ENCODE measurements at places on chromosomes 1 and 21.

- DNase-seq, result no peak
Observed at GRCh38 chr1:149843431-149844041, 55.8 kb upstream of the BOLA1 start.

DNA sequence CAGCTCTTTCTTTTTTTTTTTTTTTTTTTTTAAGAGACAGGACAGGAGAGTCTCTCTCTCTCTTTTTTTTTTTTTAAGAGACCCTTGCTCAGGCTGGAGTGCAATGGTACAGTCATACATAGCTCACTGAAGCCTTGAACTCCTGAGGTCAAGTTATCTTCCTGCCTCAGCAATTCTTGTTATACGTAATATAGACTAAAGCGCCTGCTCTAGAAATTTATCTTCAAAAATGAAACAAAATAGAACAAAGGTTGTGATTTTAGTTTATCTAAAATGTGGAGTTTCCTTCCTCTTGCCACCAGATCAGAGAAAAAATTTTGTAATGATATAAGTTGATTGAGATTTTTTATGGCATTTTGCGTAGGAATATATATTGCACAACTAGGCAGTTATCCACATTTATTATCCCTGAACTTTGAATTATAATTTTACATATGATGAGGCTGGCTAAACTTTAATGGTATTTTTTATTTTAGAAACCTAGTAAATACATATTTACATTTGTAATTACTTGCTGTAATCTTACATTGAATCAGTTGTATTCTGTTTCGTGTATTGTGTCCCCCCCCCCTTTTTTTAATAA, 44.2 kb downstream of the MTF2 start:
- DNase-seq, result no peak

DNA sequence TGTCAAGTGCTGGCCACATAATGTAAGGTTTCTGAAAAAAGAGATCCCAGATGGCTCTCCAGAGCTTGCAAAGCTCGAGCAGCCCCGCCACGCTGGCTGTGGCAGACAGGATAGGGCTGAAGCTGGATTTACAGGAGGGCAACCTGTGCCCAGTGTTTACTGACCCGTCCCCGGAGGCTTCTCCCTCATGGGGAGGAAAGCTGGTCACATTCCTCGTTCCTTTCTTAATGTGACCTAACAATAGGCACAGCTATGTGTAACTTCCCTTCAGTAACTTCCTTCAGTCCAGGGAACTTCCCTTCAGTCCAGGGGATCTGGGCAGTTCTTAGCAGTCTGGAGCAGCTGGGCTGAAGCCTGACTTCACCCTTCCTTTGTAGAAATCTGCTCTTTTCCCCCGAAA, 7.7 kb downstream of the SLFNL1 start:
- DNase-seq, result no peak

GRCh38 chr1:167950569-167950968, 13.7 kb upstream of the MPC2 start:
- DNase-seq, result no peak

DNA sequence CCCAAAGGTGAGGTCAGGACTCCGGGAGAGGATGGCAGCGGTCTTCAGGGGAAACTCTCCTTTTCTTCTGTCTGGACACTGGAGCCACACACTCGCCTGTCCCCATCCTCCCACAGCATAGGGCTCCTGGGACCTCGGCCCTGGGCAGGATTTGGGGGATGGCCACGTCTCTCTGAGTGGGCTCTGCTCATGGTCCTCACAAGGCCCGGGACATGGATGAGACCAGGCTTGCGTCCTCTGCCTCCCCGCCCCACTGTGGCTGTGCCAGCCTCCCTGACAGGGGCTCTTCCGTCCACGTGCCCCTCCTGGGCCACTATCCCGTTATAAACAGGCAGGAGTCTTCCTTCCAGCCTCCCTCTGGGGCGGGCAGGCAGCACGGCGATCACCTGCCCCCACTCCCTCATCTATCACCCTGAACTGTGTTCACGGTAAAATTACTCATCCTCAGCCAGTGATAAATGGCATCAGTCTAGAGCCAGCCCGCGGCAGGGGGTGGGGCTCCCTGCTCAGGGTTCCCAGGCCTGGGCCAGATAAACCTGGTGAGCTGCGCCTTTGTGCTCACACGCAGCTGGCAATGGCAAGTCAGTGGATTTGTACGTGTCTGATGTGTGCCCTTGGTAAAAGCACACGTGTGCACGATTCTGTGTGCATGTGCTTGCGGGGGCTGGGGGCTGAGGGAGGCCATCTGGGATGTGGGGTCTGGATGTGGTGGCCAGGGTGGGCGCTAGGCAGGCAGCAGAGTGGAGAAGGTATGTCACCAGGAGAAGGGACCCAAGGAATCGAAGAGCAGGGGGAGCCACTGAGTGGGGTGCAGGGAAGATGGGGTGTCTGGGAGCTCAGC, 12.6 kb upstream of the SAMD11 start:
- peak; percentile 14 for DNase-seq

- peak; percentile 54 for DNase-seq
Observed at GRCh38 chr1:52636721-52637695, 4.0 kb downstream of the SHISAL2A start.

- no peak for DNase-seq
Observed at GRCh38 chr21:29074007-29074376, 544 bp upstream of the CCT8 start.

DNA sequence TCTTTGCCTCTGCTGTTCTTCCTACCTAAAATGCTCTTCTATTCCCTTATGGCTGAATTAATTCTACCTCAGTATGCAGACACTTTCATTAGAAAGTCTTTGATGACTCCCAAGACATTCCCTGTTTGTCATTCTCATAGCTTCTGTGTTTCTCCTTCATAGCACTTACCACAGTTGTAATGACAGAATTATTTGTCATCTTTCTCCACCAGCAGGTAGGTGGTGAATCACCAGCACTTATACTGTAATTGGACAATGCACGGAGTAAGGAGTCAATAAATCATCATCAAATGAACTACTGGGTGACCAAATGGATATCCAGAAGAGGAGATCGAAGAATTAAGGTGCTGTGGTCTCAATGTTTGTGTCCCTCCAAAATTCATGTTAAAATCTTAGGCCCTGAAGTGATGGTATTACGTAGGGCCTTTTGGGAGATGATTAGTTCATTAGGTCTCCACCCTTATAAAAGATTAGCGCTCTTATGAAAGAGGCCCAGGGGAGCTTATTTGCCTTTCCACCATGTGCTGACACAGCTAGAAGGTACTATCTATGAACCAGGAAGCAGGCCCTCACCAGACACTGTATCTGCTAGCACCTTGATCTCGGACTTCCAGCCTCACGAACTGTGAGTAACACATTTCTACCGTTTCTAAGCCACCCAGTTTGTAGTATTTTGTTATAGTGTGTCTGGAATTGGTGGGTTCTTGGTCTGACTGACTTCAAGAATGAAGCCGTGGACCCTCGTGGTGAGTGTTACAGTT, 2.4 kb upstream of the CCT8 start:
- no peak for DNase-seq

DNA sequence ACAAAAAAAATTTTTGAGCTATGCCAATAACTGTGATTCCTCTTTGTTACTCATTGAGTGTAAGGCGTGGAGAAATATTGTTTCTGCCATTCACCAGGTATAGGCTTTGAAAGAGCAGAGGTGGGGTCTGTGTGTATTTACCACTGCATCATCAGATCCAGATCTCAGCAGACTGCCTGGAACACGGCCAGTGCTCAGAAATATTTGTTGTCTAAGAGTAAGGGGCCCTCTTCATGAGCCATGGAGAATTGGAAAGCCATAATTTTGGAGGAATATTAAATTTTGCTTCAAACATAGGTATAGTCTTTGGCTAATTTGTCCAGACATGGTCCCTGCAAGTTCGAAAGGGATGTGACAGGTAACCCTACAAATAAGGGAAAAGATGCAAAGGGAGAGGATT, 231.3 kb upstream of the IRF2BP2 start:
- no peak for DNase-seq

DNA sequence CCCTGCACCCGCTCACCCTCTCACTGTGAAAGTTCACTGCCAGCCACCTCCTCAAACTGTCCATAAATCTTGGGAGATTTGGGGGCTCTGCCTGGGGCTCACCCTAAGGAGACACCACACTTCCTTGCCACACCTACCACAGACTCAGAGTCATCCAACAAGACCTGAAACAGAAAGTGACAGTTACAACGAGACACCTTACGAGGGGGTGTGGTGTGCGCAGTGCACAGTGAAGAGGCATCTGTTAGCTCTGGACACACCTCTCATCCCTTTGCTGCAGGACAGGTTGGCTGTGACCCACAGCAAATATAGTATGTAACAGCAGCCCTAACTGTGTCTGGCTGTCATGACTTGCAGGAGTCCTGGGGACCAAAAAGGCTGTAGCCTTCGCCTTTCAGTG, 190.2 kb downstream of the NR5A2 start:
- no peak for DNase-seq

DNA sequence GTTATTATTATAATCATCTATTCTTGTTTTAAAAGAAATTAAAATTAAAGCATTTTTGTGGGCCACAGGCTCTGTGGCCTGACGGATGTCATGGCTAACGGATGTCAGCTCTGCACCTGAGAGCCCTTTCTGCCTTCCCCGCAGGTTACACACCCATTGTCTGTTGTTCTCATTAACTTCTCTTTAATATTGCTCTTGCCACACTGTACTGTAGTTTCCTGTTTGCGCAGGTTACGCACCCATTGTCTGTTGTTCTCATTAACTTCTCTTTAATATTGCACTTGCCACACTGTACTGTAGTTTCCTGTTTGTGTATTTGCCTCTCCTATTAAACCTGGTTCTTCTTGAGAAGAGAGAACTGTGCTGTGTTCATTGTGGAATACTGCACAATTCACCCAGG, 294.4 kb upstream of the PLXNA2 start:
- no peak for DNase-seq

GRCh38 chr21:24208562-24209260, 1398.6 kb downstream of the MRPL39 start:
- DNase-seq, result no peak

DNA sequence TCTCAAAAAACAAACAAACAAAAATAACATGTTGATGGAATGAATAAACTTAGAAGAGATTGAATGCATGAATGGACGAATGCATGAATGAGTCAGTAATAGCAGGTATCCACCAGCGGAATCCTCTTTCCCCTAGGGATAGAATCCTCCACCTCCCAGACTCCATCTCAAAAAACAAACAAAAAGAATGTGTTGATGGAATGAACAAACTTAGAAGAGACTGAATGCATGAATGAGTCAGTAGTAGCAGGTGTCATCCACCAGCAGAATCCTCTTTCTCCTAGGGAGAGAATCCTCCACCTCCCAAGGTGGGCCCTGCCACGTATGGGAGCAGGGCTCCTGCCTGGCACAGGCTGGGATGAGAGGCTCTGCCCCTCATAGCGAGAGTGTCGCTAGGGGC, 26.8 kb upstream of the RNF19B start:
- no peak for DNase-seq

DNA sequence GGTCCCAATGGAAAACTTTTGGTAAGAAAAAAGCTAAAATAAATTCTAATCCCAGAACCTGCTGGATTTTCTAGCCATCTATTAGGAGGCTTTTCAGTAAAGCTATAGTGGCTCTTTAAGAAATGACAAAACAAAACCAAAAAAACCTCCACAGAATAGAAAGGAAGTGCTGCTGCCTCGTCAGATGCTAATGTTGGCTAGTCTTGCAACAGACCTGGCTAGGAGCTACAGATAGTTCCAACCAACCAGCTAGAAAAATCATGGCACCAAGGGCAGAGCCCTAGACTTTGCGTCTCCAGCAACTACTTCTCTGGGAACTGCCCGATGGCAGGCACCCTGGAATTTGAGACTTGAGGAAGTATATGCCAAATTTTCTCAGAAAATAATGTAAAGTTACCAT, 7.6 kb downstream of the CD101 start:
- no peak for DNase-seq

Data from activated naive CD4-positive, alpha-beta T cell treated with anti-CD3 and anti-CD28 coated beads, Interleukin-2, amount 50 U/mL, for 16 hours (primary cell).